ENCODE measurements at places on chromosomes 16 and 17.

DNA sequence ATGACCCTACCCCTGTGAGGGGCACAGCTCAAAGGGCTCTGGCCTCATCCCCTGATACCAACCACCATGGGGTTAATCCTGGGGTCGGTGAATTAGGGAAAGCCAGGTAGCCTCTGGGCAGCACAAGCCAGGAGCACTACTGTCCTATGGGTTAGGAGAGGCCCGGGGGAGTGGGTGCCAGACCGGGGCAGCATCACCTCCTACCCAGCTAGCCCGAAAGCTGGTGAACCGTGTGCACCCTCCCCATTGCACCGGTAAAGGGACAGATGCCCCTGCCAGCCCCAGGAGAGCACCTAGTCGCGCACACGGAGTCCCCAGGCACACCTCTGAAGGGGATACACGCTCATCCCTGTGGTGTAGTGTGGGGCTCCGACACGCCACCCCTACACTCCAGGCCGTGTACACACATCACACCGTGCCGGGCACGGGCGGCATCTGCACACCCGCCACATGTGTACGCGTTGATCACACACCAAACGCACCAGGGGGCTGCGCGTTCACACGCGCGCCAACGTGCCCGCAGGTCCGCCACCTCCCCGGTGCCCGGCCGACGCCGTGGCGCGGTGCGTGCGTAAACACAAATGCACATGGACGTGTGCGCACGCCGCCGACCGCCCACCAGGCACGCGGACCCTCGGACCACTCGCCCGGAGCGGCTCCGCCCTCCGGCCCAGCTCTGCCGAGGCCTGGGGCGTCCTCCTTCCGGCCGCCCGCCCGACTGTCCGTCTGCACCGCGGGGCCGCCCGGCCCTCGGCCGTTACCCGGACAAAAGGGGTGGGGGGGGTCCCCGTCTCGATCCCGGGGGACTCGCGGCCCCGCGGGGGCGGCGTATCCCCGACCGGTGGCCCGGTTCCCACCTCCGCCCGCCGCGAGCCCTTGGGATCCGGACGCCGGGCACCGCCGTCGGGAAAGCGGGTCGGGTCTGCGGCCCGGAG lies 785 bp downstream of the UBALD1 start:
- no peak for DNase-seq

DNA sequence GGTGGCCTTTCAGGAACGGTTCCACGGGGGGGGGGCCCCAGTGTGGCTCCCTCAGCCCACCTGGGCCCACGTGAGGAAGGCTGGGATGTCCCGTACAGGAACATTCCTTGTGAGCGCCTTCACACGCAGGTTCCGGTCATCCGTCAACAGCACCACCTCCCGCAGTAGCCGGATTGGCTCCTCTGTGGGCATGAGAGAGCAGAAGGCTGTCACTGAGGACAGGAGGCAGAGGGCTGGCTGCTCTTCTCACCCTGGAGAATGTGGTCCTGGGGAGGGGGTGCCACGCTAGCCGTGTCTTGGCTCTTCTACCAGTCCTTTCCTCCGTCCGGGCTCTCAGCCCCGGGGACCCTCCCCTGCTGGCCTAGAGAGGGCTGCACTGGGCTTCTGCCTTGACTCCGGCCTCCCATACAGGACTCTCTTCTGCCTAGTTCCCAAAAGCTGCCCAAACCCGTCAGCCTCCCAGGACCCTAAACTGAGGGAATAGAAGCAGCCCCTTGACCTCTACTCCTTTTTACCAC lies 6.6 kb downstream of the HIC1 start:
- no peak for DNase-seq

DNA sequence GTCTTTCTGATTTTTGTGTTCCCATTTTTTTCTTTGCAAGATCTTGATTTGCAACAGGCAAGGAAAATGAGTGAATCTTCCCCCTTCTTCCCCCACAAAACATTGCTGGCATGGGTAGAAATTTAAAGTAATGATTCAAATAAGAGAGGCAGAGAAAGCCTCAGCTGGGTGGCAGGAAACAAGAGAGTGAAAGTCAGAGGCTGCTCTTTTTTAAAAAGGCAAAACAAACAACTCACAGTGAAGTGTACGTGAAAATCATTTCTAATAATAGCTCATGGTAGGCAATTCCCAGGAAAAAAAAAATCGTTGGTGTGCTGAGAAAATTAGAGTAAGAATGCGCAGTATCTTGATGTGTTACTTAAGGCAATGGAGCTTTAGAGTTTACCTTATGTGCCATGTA lies 229.5 kb downstream of the FTO start:
- DNase-seq, result no peak

DNA sequence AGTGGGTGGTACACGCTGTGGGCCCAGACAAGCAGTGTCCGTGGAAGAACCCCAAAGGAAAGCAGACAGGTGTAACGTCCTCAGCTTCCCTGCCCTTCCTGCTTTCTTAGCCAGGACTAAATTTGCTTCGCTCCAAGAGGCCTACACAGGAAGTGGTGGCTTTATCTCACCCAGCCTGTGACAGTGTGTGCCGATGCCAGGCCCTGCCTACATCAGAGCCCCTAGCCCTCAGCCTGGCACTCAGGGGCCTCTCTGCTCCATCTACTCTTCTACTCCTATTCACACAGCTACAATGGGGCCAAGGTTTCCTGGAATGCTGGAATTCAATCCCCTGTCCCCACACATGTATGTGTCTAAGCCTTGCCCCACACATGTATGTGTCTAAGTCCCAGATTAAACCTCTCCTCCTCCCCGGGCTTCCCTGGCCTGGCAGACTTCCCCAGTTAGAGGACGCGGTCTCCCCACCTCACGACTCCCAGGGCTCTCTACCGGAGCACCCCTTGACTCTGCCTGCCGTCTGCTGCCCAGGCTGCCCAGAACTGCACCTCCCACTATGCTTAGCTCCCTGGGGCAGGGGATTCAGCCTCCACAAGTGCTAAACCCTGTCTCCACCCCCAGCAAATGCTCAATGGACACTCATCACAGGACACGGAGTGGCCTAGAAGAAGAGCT lies 8.2 kb downstream of the PGAP3 start:
- DNase-seq, result peak; percentile 48

DNA sequence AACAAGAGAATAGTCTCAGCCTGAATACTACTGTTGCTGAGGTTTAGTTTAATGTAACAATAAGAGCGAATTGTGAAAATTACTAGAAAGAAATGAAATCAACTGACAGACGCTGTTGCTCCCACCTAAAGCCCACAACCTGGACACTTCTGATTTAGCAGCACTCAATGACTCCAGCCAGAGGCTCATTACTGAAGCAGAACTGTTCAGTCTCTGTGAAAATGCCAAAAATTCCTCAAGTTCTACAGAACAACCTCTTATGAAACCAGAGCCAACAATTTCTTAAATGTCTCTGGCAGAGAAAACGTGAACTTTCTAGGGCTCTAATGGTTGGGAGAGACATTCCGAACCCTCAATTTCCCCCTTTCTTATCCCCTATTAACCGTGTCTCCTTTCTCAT lies 9.9 kb downstream of the PSME3IP1 start:
- no peak for DNase-seq

- no peak for DNase-seq
Observed at GRCh38 chr17:33124871-33125551, 133.4 kb downstream of the SPACA3 start.

GRCh38 chr16:85326113-85326793 lies 214.0 kb upstream of the CIBAR2 start:
- DNase-seq, result no peak

DNA sequence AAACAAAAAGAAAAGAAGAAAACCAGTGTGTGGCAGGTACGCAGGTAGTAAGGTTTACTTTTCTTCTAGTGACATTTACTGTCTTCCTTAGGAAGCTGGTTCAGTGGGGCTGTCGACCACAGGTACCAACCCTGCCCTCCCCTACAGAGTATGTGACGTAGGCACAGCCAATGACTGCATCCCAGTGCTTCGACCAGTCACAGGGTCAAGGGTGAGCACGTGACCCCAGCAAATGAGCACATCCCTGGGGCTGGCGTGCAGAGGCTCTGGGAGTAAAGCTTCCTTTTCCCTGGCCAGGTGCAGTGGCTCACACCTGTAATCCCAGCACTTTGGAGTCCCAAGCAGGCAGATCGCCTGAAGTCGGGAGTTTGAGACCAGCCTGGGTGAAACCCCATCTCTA lies 38.9 kb upstream of the PLCG2 start:
- no peak for DNase-seq

DNA sequence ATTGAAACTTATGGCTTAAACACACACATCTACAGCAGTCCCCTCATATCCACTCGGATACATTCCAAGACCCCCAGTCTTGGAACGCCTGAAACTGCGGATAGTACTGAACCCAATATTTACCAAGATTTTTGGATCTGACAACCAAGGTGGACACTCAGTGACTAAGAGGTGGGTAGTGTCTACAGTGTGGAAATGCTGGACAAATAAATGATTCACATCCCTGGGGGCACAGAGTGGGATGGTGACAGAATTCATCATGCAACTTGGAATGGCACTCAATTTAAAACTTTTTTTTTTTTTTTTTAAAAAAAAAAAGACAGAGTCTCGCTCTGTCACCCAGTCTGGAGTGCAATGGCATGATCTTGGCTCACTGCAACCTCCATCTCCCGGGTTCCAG lies 54.2 kb upstream of the TRAP1 start:
- DNase-seq, result no peak

DNA sequence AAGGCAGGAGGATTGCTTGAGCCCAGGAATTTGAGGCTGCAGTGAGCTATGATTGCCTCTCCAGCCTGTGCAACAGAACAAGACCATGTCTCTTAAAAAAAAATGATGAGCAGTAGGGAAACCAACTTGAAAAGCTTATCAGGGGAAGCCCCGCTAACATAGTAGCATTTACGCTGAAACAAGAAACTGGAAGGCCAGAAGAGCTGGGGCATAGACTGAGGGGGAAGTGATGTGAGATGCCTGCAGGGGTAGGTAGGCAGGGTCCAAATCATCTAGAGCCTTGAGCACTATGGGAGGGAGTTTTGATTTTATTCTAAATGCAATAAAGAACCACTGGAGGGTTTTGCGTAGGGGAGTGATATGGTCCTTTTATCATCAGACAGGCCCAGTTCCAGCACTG lies 139.3 kb downstream of the CYB561 start:
- no peak for DNase-seq
